ENCODE measurements at places on chromosomes 1 and 21. TPM values are rescaled to one million over a fixed set of nuclear protein-coding genes. Genes with fewer than 3 reads are reported as not detected.

KRTAP7-1 gene
- total RNA-seq = not detected

SELE gene
- 6.9 TPM for total RNA-seq

OR10Z1 gene
- total RNA-seq = not detected

A3GALT2 gene
- total RNA-seq = 0.66 TPM

LCE1D gene
- total RNA-seq = not detected

LCE3E gene
- not detected for total RNA-seq

TAF5L gene
- total RNA-seq = 13.8 TPM

GUCA2B gene
- not detected for total RNA-seq

FCRL4 gene
- total RNA-seq = not detected

ZSWIM5 gene
- total RNA-seq = 23.0 TPM

TMEM52 gene
- total RNA-seq = 1.9 TPM

NBPF11 gene
- 16.7 TPM for total RNA-seq

AIRE gene
- total RNA-seq = 0.27 TPM

TMPRSS3 gene
- 4.4 TPM for total RNA-seq

C8A gene
- not detected for total RNA-seq

ADGRB2 gene
- 32.9 TPM for total RNA-seq

ARHGAP29 gene
- 71.7 TPM for total RNA-seq

FCGR3B gene
- 0.99 TPM for total RNA-seq

TMCO4 gene
- total RNA-seq = 5.9 TPM

LRRC53 gene
- total RNA-seq = 0.11 TPM

DPM3 gene
- total RNA-seq = 39.4 TPM

PHLDA3 gene
- total RNA-seq = 18.5 TPM

CADM3 gene
- total RNA-seq = 89.3 TPM

IL19 gene
- not detected for total RNA-seq

FAM89A gene
- total RNA-seq = 42.7 TPM

CDC20 gene
- total RNA-seq = 9.0 TPM

IRF6 gene
- 7.8 TPM for total RNA-seq

PLA2G2F gene
- not detected for total RNA-seq

ZNF697 gene
- 18.4 TPM for total RNA-seq
